Sciatic nerve (tissue), 2 donors: ENCODE measurements at places on chromosomes 2 and 18.

DNA sequence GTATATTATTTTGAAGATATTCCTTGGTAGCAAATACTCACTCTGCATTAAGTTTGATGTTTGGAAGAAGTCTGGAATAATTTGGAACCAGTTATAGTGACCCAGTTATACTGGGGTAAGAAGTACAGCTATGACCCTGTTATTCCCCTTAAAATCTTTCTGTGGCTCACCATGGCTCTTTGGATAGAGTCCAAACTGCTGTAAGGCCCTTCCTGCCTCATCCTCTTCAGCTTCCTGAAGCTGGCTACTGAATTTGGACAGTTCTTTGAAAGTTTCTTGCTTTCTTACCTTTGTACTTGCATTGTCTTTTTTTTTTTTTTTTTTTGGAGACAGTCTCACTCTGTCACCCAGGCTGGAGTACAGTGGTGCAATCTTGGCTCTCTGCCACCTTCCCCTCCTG is 85.6 kb downstream of the ABI2 start:
- no peak for DNase-seq

DNA sequence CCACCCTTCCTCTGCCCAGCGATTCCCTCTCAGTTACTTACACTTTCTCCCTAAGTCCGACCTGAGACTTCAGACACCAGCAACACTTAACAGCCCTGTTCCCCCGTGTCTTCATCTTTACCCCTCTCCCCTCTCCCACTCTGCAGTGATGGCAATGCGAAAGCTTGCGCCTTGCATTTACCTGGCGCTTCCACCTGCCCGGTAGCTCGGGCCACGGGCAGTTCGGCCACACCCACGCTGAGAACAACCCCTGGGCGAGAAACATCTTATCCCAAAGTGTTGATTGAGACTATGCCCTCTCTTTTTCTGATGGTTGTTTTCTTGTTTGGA is 558 bp downstream of the DNAJC10 start:
- no peak for DNase-seq

DNA sequence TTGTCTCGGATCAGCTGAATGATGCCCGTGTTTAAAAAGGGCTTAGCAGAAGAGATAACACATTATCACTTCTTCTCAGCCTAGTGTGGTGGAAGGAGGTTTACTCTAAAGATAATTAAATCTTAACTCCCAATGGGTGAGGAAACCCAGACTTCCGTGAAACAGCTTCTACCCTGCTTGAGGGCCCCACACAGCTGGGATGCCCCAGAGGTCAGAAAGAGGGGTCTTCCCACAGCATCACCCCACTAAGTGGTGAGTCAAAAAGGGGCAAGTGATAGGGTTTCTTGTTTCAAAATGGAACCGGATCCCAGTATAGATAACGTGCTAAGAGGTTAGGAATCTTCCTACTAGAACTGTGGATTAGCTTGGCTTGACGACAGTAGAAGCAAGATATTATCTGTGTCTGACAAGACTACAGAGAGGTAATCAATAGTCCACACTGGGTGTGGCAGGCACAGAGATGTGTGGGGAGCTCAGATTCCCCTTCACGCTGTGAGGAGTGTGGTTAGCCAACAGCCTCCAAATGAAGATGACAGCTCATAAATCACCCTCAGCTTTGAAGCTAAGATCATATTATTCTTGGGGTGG is 129.6 kb upstream of the COPS8 start:
- no peak for DNase-seq

DNA sequence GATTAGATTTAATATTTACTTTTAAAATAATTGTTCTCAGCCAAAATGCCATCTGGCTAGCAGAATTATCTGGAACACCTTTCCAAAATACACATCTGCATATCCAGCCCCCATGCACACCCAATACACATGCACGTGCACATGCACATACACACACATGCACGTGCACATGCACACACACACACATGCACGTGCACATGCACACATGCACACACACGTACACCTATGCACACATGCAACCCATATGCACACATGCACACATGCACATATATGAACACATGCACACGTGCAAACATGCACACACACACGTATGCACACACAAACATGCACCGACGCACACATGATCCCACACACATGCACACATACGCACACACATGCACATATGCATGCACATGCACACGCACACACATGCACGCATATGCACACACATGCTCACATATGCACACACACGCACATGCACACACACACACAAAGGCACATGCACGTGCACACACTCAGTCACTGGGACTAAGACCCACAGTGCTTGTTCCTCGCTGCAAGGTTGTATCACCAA is 53.5 kb downstream of the COPS8 start:
- no peak for DNase-seq

GRCh38 chr2:200758341-200758740 is 53.4 kb upstream of the BZW1 start:
- DNase-seq, result no peak

GRCh38 chr2:32711219-32711618 is 83.4 kb downstream of the TTC27 start:
- no peak for DNase-seq

- DNase-seq, result no peak
Measured at GRCh38 chr2:219104107-219105035, 43.6 kb upstream of the IHH start.

DNA sequence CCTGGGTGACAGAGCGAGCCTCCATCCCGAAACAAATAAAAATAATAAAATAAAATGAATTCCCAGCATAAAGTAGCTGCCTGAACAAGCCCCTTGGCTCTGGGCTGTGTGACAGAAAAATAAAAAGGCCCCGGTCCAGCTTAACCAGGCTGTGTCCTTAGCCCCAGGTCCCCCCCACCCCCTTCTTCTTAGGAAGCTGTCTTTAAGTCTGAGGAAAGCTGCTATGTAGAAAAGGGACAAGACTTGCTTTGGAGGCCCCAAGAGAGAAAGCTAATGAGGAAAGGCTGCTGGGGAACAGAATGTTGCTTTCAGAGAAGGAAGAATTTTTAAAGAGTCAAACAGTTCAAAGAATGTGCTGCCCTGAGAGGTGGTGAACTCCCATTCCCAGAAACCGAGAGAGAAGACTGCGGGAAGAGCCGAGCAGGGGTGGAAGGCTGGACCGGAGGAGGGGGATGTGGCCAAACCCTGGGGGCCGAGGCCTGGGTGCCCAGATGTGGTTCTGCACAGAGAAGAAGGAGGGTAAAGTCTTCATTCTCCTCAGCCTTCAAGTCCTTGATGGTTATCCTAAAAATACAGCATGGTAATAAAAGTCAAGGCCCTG is 61.9 kb downstream of the CENPO start:
- DNase-seq, result peak; percentile 64

DNA sequence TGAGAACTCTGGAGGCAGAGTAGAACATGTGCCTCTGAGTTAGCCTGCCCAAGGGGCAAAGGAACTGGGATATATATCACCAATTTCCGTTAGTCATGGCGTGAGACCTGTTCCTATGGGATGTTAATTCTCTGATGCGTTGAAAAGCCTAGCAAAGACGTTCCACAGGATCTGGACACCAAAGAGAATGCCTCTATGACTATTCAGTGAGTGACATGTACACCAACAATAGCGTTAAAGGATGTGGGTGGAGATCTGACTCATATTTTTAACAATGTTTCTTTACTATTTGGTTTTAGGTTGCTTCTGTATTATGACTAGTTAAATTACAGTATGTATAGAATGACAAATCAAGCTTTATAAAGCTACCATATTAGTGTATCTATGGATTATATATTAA is 320.9 kb upstream of the MC4R start:
- DNase-seq, result no peak

DNA sequence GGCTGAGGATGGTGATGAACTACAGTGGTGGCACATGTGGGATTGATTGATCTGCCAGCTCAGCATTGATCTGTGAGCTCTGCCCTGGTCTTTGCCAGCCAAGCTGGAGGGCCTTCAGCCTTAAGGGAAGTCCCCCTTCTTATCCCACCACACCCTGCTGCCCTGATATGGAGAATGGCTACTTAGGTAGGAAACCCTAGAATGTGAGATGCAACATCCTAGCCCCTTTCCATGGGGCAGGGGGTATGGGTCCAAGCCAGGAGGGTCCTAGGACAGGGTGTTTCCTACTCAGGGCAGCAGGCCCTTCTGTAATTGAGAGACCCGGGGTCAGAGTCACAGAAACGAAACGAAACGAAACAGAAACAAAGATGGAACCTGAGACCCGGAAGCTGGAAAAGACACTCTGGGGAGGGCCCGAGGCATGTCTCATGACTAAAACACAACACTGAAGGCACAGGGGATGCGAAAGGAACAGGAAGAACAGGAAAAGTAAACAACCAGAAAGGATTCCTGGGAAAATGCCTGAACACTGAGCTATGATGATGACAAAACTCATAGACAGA is 16.9 kb upstream of the SULT1C2 start:
- DNase-seq, result peak; percentile 67

DNA sequence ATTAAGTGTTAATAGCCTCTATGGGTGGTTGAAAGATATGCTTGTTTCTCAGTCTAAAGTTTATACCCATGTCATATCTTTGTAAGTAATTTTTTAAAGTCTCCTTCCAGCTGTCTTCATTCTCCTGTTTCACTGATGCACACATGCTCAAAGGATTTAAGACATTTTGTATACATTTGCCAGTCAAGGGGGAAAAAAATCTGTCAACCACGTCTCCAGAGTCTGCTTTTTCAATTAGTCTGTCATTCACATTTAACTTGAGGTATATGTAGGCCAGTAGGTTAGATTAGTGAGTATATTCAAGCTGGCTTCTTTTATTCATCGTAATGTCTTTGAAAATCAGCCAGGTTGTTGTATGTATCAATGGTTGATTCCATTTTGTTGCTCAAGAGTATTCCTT is 193.5 kb downstream of the MCFD2 start:
- DNase-seq, result no peak

GRCh38 chr2:224958873-224959272 is 83.4 kb downstream of the DOCK10 start:
- no peak for DNase-seq

DNA sequence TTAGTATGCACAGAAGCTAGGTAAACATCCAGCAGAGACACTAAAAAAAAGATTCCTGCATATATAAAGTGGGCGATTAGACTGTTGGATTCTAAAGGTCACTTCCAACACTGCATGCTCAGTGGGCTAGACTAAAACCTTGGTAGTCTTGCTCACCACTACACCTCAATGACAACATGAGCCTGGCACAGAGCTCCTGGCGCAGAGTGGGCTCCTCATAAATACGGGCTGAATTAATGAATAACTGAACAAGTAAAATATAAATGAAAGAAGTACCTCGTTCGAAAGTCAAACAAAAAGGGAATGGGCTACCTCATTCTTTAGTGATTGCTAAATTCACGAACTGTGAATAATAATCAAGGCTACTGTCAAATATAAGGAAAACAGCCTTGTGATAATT is 185.3 kb downstream of the STK39 start:
- DNase-seq, result no peak

- DNase-seq, result no peak
Measured at GRCh38 chr18:41034413-41034812, 920.6 kb upstream of the PIK3C3 start.

- DNase-seq, result no peak
Measured at GRCh38 chr2:157898591-157898996, 22.5 kb upstream of the ACVR1 start.

- no peak for DNase-seq
Measured at GRCh38 chr2:182906454-182906853, 40.0 kb upstream of the FRZB start.

GRCh38 chr2:237627441-237628246 is at the start of gene LRRFIP1:
LRRFIP1 (plus strand) TSS chr2:237627587; CDS start chr2:237627645, 58 bp downstream.
- DNase-seq, result peak; percentile 60

DNA sequence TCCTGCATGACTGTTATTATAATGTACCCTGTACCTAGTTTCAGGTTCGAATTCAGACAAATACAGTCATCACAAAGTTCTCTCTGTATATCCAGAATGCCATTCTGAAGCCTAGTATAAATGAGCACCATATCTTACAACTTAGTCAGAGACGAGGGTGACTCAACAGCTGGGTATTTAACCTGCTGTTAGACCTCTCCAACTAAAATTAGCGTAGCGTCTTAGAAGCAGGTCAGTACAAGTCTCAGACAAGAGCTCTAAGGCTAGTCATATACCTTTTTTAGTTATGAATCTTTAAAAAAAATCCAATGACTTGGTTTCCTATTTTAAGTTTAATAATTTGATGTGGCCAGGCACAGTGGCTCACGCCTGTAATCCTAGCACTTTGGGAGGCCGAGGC is 74.1 kb downstream of the CABYR start:
- no peak for DNase-seq

- DNase-seq, result no peak
Measured at GRCh38 chr2:29207352-29208148, 92.3 kb downstream of the CLIP4 start.

- DNase-seq, result no peak
Measured at GRCh38 chr2:10882568-10882967, 29.2 kb upstream of the KCNF1 start.

- no peak for DNase-seq
Measured at GRCh38 chr2:28643911-28644334, 107.7 kb upstream of the PPP1CB start.

- no peak for DNase-seq
Measured at GRCh38 chr2:138110453-138111083, 146.3 kb downstream of the HNMT start.

DNA sequence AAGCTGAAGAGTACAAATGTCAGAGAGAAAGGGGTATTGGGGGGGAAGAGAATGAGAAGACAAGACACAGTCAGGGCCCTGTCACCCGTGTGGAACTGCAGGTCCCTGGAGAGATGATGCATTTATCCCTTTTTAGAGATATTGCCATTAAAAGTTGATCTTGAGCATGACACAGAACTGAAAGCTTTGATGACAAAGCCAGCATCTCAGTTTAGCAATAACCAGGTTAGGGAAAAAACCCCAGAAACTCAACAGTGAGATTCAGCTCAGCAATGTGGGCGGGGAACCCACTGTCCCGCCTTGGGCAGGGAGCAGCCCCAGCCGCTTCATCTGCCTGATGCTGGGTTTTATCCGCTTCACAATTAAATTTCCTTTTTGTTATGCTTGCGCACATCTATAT is 181.1 kb downstream of the NEDD4L start:
- no peak for DNase-seq

DNA sequence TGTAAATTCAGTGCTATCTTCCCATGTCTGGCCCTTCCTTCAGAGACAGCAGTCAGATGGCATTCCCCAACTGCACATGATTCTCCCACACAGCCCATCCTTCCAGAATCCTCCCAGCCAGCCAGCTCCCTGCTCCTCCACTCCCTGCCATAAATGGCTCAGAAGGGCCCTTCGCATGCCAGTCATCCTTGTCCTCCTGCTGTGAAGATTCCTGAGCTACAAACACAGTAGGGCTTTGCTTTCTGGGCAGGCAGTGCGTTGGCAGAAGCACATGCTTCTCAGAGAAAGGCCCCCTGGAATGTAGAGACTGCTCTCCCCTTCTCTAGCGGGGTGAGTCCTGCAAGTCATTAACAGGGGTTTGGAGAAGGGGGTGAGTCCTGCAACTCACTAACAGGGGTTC is 71.9 kb downstream of the TEX51 start:
- no peak for DNase-seq

- DNase-seq, result no peak
Measured at GRCh38 chr18:1710114-1710513, 805.4 kb downstream of the ADCYAP1 start.
